ENCODE measurements at places on chromosomes 6 and 20. TPM values are rescaled to one million over a fixed set of nuclear protein-coding genes. Genes with fewer than 3 reads are reported as not detected.

GRCh38 chr6:168397012-168397411, 44.0 kb upstream of the SMOC2 start:
- DNase-seq: peak; percentile 2

Gene PROKR2
- not detected for total RNA-seq

DNA sequence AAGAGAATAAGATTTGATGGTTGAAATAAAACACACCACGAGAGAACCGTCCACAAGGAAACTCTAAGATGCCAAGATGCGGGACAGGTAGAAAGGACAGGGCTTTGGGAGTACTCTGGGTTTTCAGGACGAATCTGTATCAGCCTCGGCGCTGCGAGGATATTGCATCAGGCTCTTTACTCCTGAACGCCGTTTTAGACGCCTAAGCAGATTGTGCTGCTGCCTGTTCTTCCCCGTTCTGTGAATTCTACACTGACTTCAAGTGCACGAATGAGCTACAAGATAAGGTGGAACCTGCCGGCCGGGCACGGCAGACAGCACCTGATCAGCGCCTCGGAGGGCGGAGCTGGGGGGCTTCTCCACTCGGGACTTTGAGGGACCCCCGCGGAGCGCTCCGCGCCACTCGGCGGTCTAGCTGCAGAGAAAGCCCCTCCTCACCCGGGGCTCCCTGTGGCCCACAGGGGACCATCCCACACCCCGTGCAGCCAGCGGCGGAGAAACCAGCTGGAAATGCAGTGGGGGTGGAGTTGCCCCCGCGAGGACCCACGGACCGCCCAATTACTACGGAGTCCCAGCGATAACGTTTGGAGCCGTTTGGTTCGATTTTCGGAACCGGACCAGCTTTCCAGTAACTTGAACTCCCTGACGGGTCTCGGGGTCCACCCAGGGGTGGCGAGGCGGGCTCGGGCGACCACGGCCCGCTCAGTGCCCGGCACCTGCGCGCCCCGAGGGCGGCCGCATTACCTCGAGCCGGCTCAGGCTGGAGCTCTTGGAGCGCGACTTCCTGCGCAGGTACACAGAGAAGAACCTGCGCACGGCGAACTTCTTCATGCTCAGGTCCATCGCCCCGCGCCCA, 646 bp downstream of the RPS6KA2 start:
- peak; percentile 56 for DNase-seq

DNA sequence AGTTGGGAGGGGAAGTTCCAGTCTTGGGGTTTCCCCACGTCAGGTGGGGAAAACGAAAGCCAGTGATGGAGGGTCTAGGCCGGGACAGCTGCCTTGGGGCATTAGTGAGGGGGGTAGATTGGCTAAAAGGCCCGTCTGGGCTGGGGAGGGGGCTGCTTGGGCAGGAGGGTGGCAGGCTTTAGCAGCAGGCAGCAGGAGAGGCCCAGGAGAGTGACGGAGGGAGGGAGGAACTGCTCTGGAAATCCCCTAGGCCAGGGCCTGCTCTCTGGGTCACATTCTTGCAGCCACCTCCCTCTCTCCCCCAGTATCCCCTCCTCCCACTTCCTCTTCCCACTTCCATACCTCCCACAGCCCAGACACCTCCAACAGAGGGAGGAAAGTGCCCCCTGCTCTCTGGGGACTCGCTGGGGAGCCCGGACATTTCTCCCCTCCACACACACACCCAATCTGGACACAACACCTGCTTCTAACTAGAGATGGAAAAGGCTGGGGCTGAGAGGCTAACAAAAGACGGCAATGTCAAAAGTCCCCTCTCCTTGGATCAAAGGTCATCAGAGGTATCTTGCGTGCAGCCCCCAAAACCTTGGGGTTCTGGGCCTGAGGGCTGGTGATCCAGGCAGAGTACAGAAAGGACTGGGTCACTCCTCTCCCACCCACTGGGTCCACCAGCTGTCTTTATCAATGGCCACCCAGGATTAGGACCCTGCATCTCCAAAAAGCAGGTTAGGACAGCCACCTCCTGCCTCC, 1.8 kb downstream of the NFKBIE start:
- no peak for DNase-seq

Gene PRKN
- total RNA-seq: 23.1 TPM

- no peak for DNase-seq
Measured at GRCh38 chr20:46583411-46584214, 33.2 kb upstream of the OCSTAMP start.
